Stimulated activated CD8-positive, alpha-beta memory T cell treated with anti-CD3 and anti-CD28 coated beads, Interleukin-15, amount 100 ng/mL, for 24 hours (primary cell): ENCODE measurements at places on chromosomes 11 and 22.

DNA sequence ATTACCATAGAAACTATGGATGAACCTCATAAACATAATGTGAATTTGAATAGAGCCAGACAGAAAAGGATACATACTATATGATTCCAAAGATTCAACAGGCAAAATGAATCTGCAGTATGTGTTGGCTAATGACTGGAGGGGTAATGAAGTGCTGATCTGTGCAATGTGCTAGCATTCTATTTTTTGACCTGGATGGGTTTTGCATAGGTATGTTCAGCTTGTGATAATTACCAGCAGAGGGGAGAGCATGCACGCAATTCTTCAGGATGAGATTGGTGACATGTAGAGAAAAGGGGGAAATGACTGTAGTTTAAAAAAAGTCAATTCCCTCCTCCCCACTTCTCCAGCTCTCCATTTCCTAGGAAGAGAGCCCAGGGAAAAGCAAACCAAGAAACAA, 618 bp upstream of the CCDC81 start:
- DNase-seq: no peak

- DNase-seq: no peak
Observed at GRCh38 chr22:28480000-28480715, 199.5 kb downstream of the TTC28 start.

GRCh38 chr11:2296913-2297622, 4.7 kb downstream of the C11orf21 start:
- DNase-seq: no peak

DNA sequence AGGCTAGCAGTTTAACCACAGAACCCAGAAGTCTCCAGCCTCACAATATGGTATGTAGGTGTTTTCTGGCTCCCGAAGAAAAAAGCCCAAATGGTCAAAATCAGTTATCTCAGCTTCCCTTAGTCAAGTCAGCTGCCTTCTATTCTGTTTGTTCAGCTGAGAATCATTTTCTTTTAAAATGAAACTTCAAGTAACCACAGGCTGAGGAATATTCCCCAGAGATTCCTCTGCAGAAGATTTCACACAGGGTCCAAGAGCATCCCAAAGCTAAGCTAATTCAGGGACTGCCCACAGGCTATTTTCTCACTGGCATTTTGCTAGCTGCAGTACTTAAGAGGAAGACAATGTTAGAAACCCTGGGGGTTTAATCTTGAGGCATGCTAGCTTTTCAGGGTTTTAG, 977.0 kb upstream of the CHORDC1 start:
- DNase-seq: no peak

- no peak for DNase-seq
Observed at GRCh38 chr11:2271077-2271326, 614 bp upstream of the ASCL2 start.

- DNase-seq: no peak
Observed at GRCh38 chr11:12199231-12199948, 89.0 kb downstream of the MICAL2 start.

- DNase-seq: no peak
Observed at GRCh38 chr11:66475349-66476172, 4.7 kb upstream of the DPP3 start.

- no peak for DNase-seq
Observed at GRCh38 chr11:44788536-44789261, 61.9 kb downstream of the TSPAN18 start.

DNA sequence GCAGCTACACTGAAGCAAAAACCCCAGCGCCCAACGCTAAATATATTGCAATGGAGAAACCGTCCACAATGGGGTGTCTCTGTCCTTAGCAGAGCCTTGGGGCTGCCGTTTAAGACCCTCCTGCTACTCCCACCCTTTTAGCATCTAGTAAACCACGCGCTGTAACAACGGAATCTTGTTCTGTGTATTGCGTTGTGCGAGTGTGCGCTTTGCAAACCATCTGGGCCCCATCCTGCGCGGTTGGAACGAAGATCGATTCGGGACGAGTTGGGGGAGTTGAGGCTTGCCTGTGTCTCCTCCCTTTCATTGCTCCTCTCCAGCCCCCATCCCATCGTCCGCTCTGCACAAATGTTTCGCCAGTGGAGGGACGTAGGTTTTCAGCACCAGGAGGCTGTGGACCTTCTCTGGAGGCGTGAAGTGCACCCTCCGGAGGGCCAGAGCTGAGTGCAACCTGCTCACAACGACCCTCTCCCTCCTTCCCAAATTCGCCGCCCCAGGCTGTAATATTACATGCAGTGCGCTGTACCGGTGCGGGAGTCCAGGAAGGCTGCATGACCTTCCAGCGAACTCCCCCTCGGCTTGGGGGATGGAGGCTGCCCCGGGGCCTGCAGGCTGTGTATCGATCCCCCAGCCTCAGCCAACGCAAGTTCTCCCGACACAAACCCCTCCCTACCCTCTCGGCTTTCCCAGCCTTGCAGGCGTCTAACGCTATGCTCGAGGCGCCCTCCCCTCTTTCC, 1.6 kb upstream of the KMT2A start:
- DNase-seq: no peak

DNA sequence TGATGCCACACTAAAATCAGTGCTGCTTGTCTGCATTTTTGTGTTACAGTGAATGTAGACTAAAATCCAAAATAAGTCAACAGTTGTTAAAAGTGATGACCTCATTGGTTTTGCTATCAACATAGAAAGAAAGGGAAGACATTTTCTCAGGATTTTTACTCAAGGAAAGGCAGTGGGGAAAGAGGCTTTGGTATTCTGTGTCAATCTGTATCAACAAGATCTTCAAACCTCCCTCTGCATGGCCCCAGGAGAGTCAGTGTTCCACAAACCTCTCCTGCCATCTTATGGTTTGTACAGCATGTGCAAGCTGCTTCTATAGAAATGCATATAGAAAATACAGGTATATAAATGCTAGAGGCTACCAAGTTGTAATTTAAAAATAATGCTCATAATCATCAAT, 13.8 kb upstream of the OR51M1 start:
- no peak for DNase-seq

- no peak for DNase-seq
Observed at GRCh38 chr22:47006433-47006832, 244.0 kb downstream of the TBC1D22A start.

GRCh38 chr22:33476716-33477115, 418.5 kb upstream of the SYN3 start:
- DNase-seq: no peak

DNA sequence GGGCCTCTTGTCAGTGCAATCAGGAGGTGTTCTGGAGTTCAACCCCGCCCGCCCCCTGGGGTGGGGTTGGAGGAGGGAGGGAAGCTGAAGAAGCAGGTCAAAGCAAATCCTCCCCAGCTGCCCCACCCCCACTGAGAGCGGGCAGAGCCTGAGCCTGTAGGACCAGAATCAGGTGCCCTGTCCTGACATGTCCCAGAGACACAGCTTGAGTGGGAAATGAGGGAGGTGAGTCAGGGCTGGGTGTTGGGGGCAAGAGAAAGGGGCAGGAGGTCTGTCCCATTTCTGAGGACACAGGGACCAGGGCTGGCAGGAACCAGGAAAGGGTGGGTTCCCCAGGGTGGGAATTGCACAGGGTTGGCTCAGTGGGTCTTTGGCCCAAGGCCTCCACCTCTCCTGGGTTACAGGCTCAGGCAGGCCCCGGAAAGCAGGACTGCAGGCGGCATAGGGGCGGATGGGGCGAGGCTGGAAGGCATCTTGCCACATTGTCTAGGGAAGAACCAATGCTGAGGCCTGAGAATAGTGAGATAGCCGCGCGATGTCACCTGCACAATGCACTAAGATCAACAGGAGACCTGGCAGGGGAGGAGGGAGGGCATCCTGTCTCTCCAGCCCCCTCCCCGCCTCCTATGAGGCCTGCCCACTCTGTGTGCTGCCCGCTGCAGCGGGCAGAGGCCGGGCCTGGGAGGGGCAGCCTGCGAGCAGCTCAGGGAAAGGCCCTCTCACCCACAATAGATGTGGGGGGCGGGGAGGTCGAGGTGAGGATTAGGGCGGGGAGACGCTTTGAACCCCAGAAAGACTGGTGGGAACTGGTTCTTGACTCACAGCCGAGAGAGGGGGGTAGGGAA, 32.4 kb downstream of the NECTIN1 start:
- no peak for DNase-seq

DNA sequence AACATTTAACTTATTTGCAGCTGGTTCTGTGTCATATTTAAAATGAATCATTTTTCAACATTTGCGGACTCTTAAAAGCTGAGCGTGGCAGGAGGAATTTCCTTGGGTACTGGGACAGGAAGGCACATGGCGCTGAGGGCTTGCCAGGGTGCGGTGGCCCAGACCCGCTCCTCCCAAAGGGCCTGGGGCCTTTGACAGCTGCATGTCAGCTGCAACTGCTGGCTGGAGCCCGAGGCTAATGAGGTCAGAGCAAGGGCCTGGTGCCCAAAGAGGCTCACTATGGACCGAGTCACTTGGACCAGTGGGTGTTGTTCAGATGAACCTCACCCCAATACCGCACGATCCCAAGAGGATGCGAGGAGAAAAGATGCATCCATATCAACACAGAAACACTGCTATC, 326.9 kb downstream of the CTTN start:
- no peak for DNase-seq

DNA sequence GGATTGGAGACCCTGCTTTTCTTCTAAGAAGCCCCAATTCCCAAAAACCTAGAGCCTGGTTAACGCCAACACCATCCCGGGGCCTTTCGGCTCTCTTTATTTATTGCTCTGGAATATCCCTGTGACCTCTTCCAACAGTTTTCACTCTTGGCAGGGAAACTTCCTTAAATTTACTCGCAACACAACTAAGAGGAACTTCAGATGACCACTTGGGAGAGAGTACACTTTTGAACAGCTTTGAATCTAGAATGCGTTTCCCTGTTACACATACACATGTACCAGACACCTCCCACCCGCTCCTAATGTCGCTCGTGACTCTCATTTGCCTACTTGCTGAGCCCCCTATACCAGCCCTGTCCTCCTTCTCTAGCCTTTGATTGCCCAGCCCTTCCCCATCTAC, 19.4 kb downstream of the TUBA8 start:
- DNase-seq: no peak

DNA sequence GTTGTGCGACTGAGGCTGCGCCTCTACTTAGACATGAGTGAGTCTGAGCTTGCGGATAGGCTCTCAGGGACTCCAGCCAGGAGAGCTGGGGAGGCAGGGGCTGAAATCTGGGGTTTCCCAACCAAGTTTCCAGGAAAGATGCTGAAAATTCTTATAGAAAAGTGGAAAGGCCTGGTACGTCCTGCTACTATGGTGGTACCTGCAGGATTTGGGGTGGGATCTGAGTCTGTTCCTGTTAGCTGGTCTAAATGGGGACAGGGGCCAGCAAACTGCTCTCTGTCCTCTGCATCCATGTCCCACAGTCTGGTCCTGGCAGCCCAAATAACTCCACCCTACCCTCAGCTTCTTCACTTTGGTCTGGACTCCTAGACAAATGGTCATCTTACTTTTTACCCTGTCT, 86.9 kb downstream of the INSC start:
- DNase-seq: no peak

- no peak for DNase-seq
Observed at GRCh38 chr22:44429941-44430587, 68.0 kb downstream of the RTL6 start.

DNA sequence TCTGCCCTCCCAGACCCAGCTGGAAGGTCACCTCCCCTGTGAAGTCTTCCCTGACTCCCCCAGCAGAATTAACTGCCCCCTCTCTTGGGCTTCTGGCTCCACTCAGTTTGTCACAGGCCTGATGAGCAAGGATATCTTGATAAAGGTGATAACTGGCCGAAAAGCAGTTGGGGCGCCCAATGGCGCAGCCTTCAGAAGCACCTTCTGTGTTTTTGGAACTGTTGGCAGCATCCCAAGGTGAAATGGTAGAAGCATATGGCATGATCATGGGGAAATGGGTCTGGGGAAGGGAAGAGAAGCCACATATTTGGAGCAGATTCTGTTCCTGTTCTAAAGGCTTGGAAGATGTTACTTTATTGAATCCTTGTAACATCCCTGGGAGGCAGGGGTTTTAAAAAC, 2.8 kb upstream of the TAB1 start:
- DNase-seq: no peak

GRCh38 chr22:30582788-30583545, 8.5 kb upstream of the GAL3ST1 start:
- DNase-seq: no peak
